ENCODE measurements at places on chromosomes 3 and 15. TPM values are rescaled to one million over a fixed set of nuclear protein-coding genes. Genes with fewer than 3 reads are reported as not detected.

- peaks cover 5% of the 10 kb centered on the region for H3K4me1 ChIP-seq
- no peak overlapping the region for H3K27ac ChIP-seq
- peaks cover 4% of the 10 kb centered on the region for H3K27me3 ChIP-seq
Observed at GRCh38 chr3:114408736-114409670, 115.2 kb downstream of the TIGIT start.

Gene C3orf85
- not detected for total RNA-seq

Gene ST6GAL1
- 183 TPM for total RNA-seq

Gene P2RY14
- total RNA-seq: 0.27 TPM

Gene CFAP44
- total RNA-seq: 6.9 TPM

DNA sequence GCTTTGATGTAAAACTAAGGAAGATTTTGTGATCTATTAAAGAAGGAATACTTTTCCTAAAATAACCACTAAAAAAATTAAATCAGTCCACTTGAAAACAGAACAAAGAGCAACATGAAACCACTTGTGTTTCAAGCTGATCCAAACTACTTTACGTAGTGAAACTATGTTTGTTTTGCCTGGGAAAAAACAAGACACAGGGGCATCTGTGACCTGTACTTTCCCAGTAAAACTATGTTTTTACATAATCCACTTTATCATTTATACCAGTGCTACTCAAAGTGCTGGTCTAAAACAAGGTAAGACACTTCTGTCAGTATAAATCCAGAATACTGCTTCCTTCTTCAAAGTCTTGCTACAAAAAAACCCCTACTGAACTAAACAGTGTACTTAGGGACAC is 56.7 kb downstream of the SPG11 start:
- DNase-seq: no peak
- H3K4me3 ChIP-seq: no peak overlapping the region
- H3K36me3 ChIP-seq: peaks cover 65% of the 10 kb centered on the region
- H3K27me3 ChIP-seq: no peaks in the 10 kb centered on the region
- no peak overlapping the region for H3K27ac ChIP-seq

GRCh38 chr3:100333970-100334487 is 528 bp upstream of the NIT2 start:
- DNase-seq: no peak
- peaks cover 2% of the 10 kb centered on the region for H3K36me3 ChIP-seq
- peak overlapping the region; percentile 84 for H3K27ac ChIP-seq
- peaks cover 24% of the 10 kb centered on the region for H3K4me1 ChIP-seq
- H3K27me3 ChIP-seq: no peaks in the 10 kb centered on the region

GRCh38 chr3:128311441-128311844 is 155.2 kb downstream of the DNAJB8 start:
- peaks cover 19% of the 10 kb centered on the region for H3K4me1 ChIP-seq
- no peak overlapping the region for H3K4me3 ChIP-seq
- peaks cover 5% of the 10 kb centered on the region for H3K36me3 ChIP-seq
- H3K27ac ChIP-seq: no peak overlapping the region

All from activated CD4-positive, alpha-beta T cell treated with anti-CD3 and anti-CD28 coated beads, Interleukin-2, amount 10 ng/mL, durations not matched to agents 7 days and 5 days (primary cell).